Activated CD4-positive, alpha-beta T cell treated with anti-CD3 and anti-CD28 coated beads for 48 hours (primary cell): ENCODE measurements at places on chromosomes 16 and 17.
A peak's percentile ranks its signal among the peaks of the same experiment; 100 is the strongest.

DNA sequence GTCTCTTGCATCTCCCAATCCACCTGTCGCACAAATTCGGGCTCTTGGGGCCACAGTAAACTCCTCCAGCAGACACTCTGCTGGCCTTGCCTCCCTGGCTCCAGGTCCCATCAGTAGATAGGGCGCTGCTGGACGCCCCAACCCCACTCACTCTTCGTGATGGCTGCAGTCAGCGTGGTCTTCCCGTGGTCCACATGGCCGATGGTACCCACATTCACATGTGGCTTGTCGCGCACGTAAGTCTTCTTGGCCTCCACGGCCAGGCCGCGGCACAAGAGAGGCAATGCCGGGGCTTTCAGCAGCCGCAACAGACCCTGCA lies 428 bp downstream of the TUFM start:
- DNase-seq = no peak

- DNase-seq = no peak
These were observed 4.1 kb downstream of the KRT31 start for GRCh38 chr17:41393294-41393693.

GRCh38 chr17:16941072-16942036 lies 30.6 kb downstream of the TNFRSF13B start:
- DNase-seq = no peak

DNA sequence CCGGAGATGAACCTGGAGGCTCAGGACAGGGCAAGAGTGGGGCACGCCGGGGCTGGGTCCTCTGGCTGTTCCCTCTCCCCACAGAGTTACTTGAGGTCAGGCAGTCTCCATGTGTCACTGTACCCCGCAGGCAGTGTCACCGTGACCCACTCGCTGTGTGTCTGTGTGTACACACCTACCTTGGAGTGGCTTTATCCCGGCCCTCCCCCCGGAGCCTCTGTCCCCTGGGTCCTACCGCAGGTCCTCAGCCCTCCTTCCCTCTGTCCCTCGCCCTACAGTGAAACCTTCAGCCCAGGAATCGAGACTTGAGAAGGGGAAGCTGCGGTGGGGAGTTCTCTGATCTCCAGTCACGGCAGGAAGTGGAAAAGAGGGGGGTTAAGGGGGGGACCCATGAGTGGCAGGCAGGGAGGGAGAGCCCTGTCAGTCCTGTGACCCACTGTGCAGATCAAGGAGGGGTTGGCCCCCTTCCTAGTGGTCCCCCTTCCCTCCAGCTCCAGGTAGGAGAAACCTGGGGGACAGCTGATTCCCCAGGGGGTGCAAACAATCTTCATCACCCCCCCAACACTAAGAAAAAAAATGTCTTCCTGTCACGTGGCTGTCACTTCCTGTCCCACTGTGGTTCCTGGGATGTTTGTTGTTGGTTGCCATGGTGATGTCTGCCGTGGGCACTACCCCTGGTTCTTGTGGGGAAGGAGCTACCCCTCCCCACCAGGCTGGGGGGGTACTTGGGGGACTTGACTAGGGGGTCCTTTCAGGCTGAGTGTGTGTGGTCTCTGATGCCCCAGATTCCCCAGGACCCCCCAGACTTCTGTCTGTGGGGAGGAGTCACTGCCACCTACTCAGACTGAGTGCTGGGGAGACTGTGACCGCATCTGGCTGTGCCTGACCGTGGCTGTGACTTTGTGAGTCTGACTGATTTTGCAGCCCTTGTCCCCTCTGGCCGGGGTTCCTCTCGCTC lies 13.7 kb downstream of the RARA start:
- DNase-seq = peak; percentile 83

GRCh38 chr17:66514227-66514806 lies 211.9 kb downstream of the PRKCA start:
- peak; percentile 59 for DNase-seq

GRCh38 chr16:1372292-1372950 lies 20.7 kb downstream of the GNPTG start:
- no peak for DNase-seq

DNA sequence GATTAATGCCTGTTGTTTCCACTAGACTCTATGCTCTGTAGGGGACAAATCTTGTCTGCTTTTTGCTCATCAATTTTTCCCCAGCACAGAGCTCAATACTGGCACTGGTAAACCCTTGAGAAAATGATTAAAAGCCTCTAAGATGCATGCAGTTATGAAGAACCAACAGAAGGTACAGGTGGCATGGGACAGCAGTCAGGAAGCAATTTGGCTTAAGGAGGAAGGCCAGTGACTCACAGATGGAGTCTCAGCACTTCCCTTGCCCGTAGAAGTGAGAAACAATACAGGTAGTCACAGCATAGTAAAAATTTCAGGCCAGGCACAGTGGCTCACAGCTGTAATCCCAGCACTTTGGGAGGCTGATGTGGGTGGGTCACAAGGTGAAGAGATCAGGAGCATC lies 504.7 kb upstream of the RBFOX1 start:
- DNase-seq = no peak

- no peak for DNase-seq
These were observed 6.7 kb upstream of the MT4 start for GRCh38 chr16:56558024-56558747.

- DNase-seq = no peak
These were observed 6.5 kb upstream of the PNPO start for GRCh38 chr17:47934856-47935255.

DNA sequence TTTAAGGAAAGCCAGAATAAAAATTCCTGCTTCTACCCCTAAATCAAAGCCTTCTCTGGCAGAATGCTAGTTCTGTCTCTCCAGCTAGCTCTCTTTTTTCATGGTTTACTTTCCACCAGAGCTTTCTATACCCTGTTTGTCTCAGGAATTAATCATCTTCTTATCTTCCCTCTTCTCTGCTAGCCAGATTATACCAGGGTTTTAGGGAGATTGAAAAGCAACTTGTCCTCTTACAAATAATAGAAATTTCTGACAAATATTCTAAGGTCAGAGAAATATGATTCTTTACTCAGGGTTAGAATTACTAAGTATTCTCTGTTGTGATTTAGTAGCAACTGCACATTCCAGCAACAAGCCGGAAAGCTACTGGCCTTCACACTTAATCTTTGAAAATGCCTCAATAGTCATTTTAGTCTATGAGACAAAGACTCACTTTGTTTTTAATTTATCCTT lies 166.4 kb downstream of the TANC2 start:
- no peak for DNase-seq

DNA sequence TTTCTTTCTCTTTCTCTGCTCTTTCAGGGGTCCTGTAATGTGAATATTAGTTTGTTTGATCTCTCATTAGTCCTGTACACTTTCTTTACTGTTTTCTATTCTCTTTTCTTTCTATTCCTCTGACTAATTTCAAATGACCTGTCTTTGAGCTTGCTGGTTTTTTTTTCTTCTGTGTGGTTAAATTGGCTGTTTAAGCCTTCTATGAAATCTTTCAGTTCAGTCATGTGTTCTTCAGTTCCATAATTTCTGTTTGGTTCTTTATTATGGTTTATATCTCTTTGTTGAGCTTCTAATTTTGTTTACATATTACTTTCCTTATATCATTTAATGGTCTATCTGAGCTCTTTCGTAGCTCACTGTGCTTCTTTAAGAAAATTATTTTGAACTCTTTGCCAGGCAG lies 31.3 kb upstream of the NKD1 start:
- no peak for DNase-seq

- DNase-seq = no peak
These were observed 9.5 kb upstream of the MSL1 start for GRCh38 chr17:40112191-40112711.

GRCh38 chr16:88552166-88552565 lies 18.0 kb upstream of the ZC3H18 start:
- no peak for DNase-seq

- no peak for DNase-seq
These were observed 65.1 kb upstream of the HAS3 start for GRCh38 chr16:69040144-69040909.
